ENCODE measurements at places on chromosomes 6 and 20.

DNA sequence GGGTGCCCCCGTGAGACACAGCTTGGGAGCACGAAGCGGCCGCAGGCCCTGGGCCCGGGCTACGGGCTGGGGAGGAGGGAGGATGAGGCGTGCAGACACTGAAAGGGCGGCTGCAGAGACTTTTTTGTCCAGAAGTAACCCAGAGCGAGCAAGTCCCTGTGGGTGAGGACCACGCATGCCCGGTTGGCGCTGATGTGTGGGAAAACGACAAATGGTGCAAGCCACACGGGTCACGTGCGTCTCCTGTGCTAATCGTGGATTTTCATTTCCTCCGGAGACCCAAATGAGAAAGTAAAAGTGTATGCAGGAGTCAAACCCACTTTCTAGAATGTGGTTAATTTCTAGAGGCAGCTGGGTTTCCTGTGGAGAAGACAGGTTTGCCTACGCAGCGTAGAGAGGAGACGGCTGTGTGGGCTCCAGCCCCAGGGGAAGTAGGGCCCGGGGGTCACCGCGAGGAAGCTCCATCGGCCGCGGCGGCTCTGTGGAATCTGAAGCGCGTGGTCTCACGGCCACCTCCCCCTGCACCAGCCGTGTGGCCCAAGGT lies 19.0 kb downstream of the DLL1 start:
- no peak for DNase-seq

DNA sequence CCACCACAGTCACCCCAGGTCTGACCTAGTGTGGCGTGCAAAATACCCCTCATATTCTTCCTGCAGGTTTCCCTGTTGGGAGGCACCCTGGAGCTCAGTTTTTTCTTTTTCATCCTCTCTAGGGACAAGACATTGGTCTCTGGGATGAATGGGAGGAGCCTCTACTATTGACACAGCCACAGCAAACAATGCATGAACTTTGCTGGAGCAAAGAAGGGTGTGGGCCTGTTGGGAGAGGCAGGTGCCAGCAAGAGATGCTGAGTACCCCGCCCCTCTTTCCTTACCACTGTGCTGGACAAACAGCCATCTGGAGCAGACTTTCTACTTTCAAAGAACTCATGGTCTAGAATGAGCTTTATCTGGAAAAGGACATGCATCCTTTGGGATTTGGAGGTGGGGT lies 10.1 kb downstream of the TGM3 start:
- no peak for DNase-seq

- no peak for DNase-seq
These were observed 27.6 kb downstream of the TIAM2 start for GRCh38 chr6:155022721-155023120.

GRCh38 chr6:94511502-94512088 lies 1065.7 kb upstream of the MANEA start:
- no peak for DNase-seq

- no peak for DNase-seq
These were observed 40.2 kb downstream of the PDE7B start for GRCh38 chr6:135891710-135892109.
